ENCODE measurements at places on chromosomes 4 and X.
A peak's percentile ranks its signal among the peaks of the same experiment; 100 is the strongest.

- H3K27me3 ChIP-seq, result no peaks in the 10 kb centered on the region
- DNase-seq, result no peak
- no peak overlapping the region for H3K27ac ChIP-seq
- no peaks in the 10 kb centered on the region for H3K4me1 ChIP-seq
- no peaks in the 10 kb centered on the region for H3K36me3 ChIP-seq
- no peak overlapping the region for H3K4me3 ChIP-seq
These were observed 135.2 kb upstream of the TSPAN5 start for GRCh38 chr4:98793658-98794057.

GRCh38 chrX:3550160-3550751 is 163.2 kb downstream of the PRKX start:
- H3K27me3 ChIP-seq, result no peaks in the 10 kb centered on the region
- H3K4me1 ChIP-seq, result peaks cover 24% of the 10 kb centered on the region
- H3K36me3 ChIP-seq, result no peaks in the 10 kb centered on the region
- no peak for DNase-seq

- H3K27ac ChIP-seq, result no peak overlapping the region
- H3K27me3 ChIP-seq, result peaks cover 6% of the 10 kb centered on the region
- H3K4me3 ChIP-seq, result no peak overlapping the region
- H3K36me3 ChIP-seq, result no peaks in the 10 kb centered on the region
These were observed 122.7 kb upstream of the PSAPL1 start for GRCh38 chr4:7557456-7557855.

DNA sequence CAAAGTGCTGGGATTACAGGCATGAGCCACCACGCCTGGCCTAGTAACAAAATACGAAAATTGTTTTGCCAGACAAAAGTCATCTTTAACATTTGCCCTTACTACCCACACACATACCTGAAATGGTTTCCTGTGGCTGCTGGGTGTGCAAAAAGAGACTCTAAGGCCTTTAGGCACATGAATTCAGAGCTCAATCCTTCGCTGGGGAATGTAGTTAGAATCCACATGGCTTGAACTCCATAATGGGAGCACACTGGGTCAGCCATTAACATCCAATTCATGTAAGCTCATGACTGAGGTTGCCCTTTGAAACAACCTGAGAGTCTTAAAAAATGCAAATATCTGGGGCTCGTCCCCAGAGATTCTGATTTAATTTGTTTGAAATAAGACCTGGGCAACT is 87.8 kb downstream of the HPGD start:
- H3K4me1 ChIP-seq, result peaks cover 8% of the 10 kb centered on the region
- H3K4me3 ChIP-seq, result no peak overlapping the region
- no peaks in the 10 kb centered on the region for H3K27me3 ChIP-seq
- no peaks in the 10 kb centered on the region for H3K36me3 ChIP-seq
- no peak for DNase-seq

DNA sequence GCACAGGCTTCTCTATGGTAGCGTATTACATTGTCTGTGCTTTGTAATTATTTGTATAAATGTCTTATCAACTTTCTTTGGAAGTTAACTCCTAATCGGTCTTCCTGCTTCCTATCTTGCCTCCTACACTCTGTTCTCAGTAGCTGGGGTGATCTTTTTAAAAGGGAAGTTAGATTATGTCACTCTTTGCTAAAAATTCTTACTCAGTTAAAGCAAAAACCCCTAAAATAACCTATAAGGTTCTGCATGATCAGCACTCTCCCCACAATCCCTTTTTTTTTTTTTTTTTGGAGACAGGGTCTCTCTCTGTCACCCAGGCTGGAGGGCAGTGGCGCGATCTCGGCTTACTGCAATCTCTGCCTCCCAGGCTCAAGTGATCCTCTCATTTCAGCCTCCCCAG is 2.6 kb upstream of the PRPS1 start:
- no peak for DNase-seq
- H3K4me1 ChIP-seq, result peaks cover 28% of the 10 kb centered on the region
- H3K36me3 ChIP-seq, result peaks cover 5% of the 10 kb centered on the region
- H3K27me3 ChIP-seq, result no peaks in the 10 kb centered on the region

GRCh38 chr4:152010710-152011079 is 249.9 kb upstream of the GATB start:
- DNase-seq, result no peak
- peaks cover 8% of the 10 kb centered on the region for H3K27me3 ChIP-seq
- H3K4me1 ChIP-seq, result peaks cover 20% of the 10 kb centered on the region
- no peak overlapping the region for H3K4me3 ChIP-seq
- H3K27ac ChIP-seq, result no peak overlapping the region

DNA sequence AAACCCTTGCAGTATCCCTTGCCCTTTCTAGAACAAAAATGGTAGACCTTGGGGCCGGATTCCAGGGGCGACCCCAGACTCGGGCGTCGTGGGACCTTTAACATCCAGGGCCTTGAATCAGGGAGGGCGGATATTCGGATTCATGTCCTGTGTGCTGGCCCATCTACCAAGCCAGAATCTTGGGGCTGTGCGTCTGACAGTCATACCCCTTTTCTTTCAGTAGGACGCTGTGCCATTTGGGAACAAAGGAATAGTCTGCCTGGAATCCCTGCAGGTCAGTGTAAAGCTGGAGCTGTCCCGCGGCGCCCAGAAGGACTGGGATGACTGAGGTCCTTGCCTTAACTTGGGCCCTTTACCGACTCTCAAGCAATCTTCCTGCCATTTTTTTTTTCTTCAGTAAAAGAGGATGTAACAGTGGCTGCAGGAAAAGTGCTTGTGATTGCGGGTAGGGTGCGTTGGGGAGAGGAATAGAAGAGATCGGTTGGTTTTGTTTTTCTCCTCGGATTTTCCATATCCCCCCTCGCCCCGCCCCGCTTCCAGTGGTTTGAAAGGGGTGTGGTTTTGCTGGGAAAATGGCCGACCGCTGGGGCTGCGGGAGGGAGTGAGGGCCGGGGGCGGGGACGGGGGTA is 518 bp downstream of the ARMCX1 start:
- peak overlapping the region; percentile 76 for H3K4me3 ChIP-seq
- no peaks in the 10 kb centered on the region for H3K27me3 ChIP-seq
- DNase-seq, result peak; percentile 56
- peaks cover 8% of the 10 kb centered on the region for H3K4me1 ChIP-seq
- H3K36me3 ChIP-seq, result peaks cover 20% of the 10 kb centered on the region
- H3K27ac ChIP-seq, result peak overlapping the region; percentile 88

DNA sequence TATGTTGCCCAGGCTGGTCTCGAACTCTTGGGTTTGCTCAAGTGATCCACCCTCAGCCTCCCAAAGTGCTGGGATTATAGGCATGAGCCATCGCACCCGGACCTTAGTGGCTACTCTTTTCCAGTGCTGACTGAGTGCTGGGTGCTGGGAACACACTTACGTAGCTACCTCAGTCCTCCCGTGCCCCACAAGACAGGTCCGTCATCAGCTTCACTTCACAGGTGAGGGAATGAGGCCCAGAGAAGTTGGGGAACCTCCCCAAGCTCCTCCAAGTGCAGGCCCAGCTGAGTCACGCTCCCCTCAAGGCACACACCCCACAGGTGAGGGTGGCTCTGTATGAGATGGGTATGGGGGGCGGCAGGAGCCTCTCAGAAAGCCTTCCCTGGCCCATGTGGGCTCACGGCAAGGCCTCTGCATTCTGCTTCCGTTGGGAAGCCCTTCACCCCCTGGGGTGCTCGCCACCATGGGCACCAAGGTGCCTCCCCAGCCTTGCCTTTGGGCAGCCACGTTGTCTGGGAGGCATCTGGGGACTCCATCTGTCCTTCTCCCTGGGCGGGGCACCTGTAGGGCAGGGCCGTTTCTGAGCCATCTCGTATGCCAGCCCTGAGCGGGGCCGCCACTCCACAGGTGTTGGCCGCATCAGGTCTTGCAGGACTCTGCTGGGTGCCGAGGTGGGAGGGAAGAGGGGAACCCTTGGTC is 28.4 kb downstream of the NSG1 start:
- H3K36me3 ChIP-seq, result peaks cover 27% of the 10 kb centered on the region
- H3K27me3 ChIP-seq, result no peaks in the 10 kb centered on the region
- H3K4me3 ChIP-seq, result no peak overlapping the region
- DNase-seq, result no peak

DNA sequence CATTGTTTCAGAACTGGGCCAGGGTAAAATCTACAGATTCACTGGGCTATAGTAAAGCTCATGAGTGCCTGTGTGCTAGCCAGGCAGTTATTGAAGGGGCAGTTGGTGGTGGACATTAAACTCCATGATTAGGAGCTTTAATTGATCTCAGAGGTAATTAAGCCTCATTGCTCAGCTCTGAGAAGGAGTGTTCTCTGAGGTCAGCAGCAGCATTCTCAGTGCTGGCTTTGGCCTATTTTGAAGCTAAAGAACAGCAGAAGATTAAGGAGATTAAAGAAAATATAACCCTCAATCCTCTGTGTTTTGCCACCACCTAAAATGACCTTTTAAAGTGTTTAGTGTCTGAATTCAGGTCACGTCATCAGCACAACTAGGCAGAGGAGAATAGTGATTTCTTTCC is 42.5 kb downstream of the EGF start:
- no peak for DNase-seq
- no peak overlapping the region for H3K4me3 ChIP-seq
- H3K27me3 ChIP-seq, result no peaks in the 10 kb centered on the region
- no peaks in the 10 kb centered on the region for H3K36me3 ChIP-seq
- no peak overlapping the region for H3K27ac ChIP-seq

DNA sequence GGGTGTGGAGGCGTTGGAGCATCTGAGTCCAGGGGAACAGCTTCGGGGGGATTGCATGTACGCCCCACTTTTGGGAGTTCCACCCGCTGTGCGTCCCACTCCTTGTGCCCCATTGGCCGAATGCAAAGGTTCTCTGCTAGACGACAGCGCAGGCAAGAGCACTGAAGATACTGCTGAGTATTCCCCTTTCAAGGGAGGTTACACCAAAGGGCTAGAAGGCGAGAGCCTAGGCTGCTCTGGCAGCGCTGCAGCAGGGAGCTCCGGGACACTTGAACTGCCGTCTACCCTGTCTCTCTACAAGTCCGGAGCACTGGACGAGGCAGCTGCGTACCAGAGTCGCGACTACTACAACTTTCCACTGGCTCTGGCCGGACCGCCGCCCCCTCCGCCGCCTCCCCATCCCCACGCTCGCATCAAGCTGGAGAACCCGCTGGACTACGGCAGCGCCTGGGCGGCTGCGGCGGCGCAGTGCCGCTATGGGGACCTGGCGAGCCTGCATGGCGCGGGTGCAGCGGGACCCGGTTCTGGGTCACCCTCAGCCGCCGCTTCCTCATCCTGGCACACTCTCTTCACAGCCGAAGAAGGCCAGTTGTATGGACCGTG is 2.2 kb downstream of the AR start:
- peaks cover 13% of the 10 kb centered on the region for H3K4me1 ChIP-seq
- H3K27ac ChIP-seq, result no peak overlapping the region
- peak overlapping the region; percentile 69 for H3K4me3 ChIP-seq
- no peak for DNase-seq

DNA sequence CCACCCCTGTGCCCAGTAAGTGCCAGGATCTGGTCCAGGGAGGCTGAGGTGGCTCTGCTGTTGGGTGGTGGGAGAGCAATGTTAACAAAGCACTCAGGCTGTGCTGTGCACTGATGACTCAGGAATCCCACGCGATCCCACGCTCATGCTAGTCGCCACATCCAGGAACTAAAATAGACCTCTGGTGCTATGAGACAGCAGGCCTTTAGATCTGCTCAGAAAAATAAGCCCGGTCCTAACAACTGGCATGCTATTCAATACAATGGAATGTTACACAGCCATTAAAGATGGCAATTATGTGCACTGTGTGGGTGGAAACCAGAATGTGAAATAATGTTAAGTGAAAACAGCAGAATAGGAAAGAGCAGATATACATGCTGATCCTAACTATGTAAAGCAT is 26.0 kb downstream of the ARL13A start:
- no peak overlapping the region for H3K27ac ChIP-seq
- H3K4me3 ChIP-seq, result no peak overlapping the region
- peaks cover 8% of the 10 kb centered on the region for H3K36me3 ChIP-seq
- H3K4me1 ChIP-seq, result no peaks in the 10 kb centered on the region
- no peaks in the 10 kb centered on the region for H3K27me3 ChIP-seq

DNA sequence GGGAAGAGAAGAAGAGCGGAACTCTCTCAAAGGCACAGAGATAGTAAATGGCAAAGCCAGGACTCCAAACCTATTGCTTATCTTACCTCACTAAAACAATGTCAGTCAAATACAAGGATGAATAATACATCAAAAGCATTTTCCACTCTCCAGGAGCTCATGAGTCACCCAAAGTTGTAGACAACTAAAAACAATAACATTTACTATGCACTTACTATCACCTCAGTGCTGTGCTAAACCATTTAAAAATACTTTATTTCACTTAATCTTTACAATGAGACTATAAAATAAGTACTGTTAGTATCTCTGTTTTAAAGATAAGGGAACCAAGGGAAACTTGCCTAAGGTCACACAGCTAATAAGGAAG is 163.2 kb upstream of the SPANXC start:
- H3K36me3 ChIP-seq, result no peaks in the 10 kb centered on the region
- no peak for DNase-seq
- H3K27ac ChIP-seq, result no peak overlapping the region
- peaks cover 6% of the 10 kb centered on the region for H3K4me1 ChIP-seq

- no peaks in the 10 kb centered on the region for H3K27me3 ChIP-seq
- H3K36me3 ChIP-seq, result peaks cover 3% of the 10 kb centered on the region
- no peak for DNase-seq
- H3K27ac ChIP-seq, result no peak overlapping the region
These were observed 3.3 kb downstream of the IL13RA1 start for GRCh38 chrX:118730500-118731247.

DNA sequence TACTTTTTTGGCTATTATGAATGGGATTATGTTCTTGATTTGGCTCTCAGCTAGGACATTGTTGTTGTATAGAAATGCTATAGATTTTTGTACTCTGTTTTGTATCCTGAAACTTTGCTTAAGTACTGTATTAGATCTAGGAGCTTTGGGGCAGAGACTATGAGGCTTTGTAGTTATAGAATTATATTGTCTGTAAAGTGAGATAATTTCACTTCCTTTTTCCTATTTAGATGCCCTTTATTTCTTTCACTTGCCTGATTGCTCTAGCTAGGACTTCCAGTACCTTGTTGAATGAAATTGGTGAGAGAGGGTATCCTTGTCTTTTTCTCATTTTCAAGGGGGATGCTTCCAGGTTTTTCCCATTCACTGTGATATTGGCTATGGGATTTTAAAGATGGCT is 28.1 kb downstream of the ADAM29 start:
- H3K27me3 ChIP-seq, result peaks cover 2% of the 10 kb centered on the region
- H3K4me3 ChIP-seq, result no peak overlapping the region
- H3K27ac ChIP-seq, result no peak overlapping the region
- H3K36me3 ChIP-seq, result no peaks in the 10 kb centered on the region
- H3K4me1 ChIP-seq, result no peaks in the 10 kb centered on the region

DNA sequence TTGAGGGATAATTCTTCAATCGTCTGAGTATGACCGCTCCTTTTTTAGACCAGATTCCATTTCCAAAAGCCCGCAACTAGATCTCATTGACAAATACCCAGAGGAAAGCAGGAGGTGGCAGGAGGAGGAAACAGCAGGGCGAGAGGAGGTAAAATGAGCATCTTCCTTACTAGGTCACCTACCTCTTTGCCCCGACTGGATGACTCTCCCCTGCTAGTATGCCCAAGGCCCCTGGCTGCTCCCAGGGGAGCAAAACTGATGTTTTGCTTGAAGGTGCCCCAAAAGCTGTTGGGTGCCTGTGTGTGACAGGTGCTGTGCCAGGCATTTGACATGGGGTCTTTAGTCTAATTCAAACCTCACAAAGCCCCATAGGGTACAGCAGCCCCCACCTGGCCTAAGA is 48.9 kb downstream of the C4orf50 start:
- no peak overlapping the region for H3K27ac ChIP-seq
- no peaks in the 10 kb centered on the region for H3K4me1 ChIP-seq
- no peak overlapping the region for H3K4me3 ChIP-seq
- no peak for DNase-seq

- no peaks in the 10 kb centered on the region for H3K36me3 ChIP-seq
- no peak for DNase-seq
- H3K4me1 ChIP-seq, result peaks cover 41% of the 10 kb centered on the region
- no peaks in the 10 kb centered on the region for H3K27me3 ChIP-seq
- H3K27ac ChIP-seq, result peak overlapping the region; percentile 89
- no peak overlapping the region for H3K4me3 ChIP-seq
These were observed 577.0 kb downstream of the SPOCK3 start for GRCh38 chr4:166657261-166657660.
